ENCODE measurements at places on chromosomes 7 and 10.

- DNase-seq = peak; percentile 27
Measured at GRCh38 chr7:93948873-93949272, 27.3 kb downstream of the GNG11 start.

DNA sequence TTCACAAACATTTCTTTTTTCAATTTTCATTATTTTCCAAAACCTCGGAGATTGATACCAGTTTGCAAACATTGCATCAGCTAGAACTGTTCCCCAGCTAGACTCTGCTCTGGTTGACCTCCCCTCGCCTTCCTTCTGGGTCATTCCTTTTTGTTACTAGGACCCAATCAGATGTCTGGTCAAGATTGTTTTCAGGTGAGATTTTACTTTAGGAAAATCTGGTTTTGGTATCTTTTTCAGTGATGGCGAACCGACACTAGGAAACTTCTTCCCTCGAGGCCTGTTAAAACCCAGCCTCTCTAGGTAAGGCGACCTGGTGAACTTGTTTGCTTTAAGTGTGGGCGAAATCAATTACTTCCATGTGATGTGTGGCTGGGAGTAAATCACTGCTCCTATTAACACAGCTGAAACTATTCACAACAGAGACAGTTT, 8.4 kb downstream of the PROSER2 start:
- peak; percentile 42 for DNase-seq

- peak; percentile 54 for DNase-seq
Measured at GRCh38 chr7:151695951-151696541, 176.4 kb upstream of the RHEB start.

DNA sequence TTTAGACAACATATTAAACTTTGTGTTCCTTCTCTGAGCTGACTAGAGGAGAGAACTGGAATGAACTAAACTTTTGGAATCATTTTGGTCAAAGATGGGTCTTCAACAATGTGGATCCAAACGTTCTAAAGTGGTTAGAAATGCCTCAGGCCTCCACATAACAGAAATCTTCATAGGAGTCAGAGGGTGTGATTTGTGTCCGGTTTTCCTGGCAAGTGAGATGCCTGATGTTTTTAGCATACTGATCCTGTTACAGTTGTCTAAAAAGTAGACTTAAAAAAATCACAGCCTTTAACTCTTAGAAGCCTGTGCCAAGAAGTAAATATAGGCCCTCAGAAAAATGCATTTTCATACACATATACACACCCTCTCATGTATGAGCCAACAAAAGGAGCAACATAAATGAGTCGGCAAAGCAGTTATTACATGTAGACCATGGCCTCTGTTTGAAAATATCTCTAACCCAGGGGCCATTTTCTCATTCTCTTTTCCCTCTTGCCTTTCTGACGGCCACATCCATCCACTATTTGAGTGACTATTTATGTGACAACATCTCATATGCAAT, 64.5 kb downstream of the ST7 start:
- no peak for DNase-seq

GRCh38 chr7:148332191-148333186, 258.1 kb upstream of the C7orf33 start:
- no peak for DNase-seq

GRCh38 chr7:127845522-127846214, 185.6 kb downstream of the LRRC4 start:
- DNase-seq = no peak

GRCh38 chr7:105210721-105211205, 178.0 kb downstream of the SRPK2 start:
- DNase-seq = no peak

Data from DMS53 (cell line).